Left colon (tissue), 2 donors: ENCODE measurements at places on chromosomes 1 and 21. TPM values are rescaled to one million over a fixed set of nuclear protein-coding genes. Genes with fewer than 3 reads are reported as not detected.

GRCh38 chr1:244173769-244174168 is 122.7 kb downstream of the ZBTB18 start:
- DNase-seq, result no peak

Gene FCRL6
- not detected for total RNA-seq

Gene SH2D5
- not detected for total RNA-seq

DNA sequence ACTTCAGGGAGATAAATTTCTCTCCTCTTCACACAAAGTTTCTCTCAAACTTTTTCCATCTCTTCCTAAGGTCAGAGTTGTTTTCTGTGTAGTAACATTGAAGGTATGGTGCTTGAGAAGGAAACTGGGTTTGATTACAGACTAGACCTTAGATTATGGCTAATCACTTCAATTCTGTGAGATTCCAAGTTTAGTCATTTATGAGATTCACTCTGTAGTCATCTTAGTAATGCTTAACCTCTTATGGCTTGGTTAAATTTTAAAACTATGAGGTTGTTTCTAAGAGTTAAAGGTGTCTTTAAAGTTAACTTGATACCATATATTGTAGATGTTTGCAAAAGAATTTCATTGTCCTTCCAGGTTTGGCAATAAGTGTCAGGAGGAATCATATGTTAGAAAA is 1092.2 kb downstream of the KCNT2 start:
- DNase-seq, result no peak

DNA sequence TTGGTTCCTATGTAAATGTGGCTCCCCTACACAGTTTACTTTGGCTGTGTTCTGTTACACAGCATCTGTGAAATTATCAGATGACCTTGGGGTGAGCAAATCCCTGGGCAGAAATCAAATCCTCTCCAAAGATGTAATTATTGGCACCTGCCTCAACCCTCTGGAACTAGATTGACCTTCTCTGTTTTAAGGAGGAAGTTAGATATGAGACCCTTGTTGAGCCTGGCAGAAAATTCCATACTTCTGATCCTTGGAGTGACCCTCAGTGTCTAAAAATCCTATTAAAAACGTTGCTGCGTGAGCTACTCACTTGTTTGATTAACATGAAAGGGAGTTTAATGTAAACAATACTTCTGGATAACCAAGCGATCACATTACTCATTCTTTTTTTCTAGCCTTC is 122.0 kb downstream of the CLIC6 start:
- DNase-seq, result no peak

- no peak for DNase-seq
Observed at GRCh38 chr1:229786974-229787610, 161.0 kb downstream of the URB2 start.
